ENCODE measurements at places on chromosomes 7 and 10.
A peak's percentile ranks its signal among the peaks of the same experiment; 100 is the strongest.

GRCh38 chr7:73606801-73607691 is 17.3 kb downstream of the MLXIPL start:
- DNase-seq = no peak

DNA sequence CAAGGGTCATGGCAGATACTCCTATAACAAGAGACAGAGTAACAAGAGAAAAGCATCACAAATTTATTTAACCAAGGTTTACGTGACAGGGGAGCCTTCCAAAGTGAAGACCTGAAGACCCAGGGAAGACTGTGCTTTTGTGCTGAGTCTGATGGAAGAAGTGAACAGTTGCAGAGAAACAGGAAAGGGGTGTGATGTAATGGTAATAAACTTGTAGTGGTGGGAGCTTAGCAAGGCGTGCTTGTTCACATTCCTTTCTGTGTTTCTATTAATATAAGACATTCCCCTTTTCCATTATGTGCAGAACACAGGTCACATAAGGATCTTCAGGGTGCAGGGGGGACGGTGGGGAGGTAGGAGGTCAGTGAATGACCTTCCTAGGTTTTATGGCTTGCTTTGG is 25.5 kb upstream of the C10orf67 start:
- DNase-seq = peak; percentile 45

- peak; percentile 95 for DNase-seq
Observed at GRCh38 chr10:74238031-74238431, 87.0 kb downstream of the ADK start.

DNA sequence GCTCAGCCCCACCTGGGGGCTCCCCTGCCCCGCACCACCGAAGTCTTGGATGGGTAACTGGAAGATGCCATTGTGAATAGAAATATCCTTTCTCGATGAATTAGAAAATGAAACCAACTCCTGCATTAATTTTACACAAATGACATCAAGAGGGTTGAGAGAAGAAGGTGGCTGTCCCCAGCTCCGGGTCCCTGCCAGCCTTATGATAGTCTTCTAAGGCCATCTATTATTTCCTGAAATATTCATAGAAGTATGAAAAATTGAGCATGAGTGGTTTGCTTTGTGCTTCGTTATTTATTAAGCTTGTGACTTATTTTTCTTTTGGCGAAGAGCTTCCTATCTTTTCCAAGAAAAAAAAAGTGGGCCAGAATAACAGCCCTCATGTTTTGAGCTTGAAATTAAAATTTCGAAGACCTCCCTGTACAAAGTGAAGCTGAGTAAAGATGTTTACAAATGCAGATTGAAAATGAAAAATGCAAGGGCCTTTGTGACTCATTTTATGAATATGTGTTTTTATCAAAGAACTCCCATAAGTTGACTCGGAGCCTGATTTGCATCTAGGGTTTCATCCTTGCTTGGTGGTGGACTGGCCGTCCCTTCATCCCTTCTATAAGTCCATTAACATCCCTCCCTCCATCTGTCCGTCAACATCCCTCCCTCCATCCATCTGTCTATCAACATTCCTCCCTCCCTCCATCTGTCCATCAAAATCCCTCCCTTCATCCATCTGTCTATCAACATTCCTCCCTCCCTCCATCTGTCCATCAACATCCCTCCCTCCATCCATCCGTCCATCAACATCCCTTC is 20.5 kb upstream of the CFAP46 start:
- DNase-seq = peak; percentile 64

DNA sequence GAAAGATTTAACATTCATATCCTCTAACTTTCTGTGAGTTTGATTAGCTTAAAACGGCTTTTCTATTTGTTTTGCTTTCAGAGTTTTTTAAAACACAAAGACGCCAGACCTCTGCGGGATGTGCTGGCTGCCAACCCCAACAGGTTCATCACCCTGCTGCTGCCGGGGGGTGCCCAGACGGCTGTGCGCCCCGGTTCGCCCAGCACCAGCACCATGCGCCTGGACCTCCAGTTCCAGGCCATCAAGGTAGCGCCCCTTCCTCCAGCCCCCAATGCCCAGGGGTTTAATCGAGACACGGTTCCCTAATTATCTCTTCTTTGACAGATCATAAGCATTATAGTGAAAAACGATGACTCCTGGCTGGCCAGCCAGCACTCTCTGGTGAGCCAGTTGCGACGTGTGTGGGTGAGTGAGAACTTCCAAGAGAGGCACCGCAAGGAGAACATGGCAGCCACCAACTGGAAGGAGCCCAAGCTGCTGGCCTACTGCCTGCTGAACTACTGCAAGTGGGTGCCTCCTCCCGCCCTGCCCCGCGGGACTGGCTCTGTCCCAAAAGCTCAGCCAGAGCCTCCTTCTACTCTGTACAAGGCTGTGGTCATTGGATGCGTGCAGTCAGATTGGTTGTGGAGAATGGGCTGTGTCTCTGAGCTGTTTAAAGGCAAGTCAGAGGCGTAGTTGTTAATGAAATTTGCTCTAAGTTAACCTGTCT is 71.2 kb downstream of the TRRAP start:
- DNase-seq = no peak

GRCh38 chr7:176381-176780 is 16.0 kb upstream of the FAM20C start:
- DNase-seq = no peak

DNA sequence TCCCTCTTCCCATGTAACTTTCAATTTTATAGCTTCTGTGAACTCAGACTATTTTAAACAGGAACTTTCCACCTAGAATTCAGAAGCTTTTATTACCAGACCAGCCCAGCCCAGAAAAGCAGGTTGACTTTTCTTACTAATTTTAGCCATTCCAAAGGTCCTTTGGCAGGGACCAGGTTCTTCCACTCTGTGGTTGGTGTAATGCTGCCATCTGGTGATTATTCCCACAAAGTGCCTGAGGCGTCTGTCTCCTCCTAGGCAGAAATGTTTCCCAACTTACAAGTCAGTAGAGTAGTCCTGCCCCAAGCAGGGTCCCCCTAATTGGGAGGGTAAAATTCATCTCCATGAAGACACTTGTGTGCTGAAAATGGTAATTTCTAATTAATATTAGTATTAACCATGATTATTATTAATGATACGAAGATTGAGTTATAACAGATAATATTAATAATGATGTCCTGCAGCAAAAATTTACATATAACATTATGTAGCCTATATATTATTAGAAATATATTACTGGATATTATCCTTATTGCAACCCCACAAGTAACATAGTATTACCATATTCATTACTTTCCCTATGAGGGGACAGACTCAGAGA is 53.0 kb upstream of the PPP1R17 start:
- peak; percentile 2 for DNase-seq

- no peak for DNase-seq
Observed at GRCh38 chr10:29057822-29058331, 231.0 kb upstream of the LYZL1 start.

DNA sequence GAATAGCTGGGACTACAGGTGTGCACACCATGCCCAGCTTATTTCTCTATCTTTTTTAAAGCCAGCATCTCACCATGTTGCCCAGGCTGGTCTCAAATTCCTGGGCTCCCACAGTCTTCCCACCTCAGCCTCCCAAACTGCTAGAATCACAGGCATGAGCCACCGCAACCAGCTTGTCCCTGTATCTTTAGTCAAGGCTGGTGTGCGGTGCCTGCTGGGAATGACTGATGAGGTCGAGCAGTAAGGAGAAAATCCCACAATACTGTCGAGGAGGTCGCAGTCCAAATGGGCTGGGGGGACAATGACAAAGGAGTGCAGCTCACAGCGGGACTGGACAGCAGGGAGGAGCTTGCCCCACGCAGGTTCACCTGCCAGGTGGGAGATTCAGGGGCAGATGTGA is 50.2 kb upstream of the CALN1 start:
- no peak for DNase-seq

- no peak for DNase-seq
Observed at GRCh38 chr10:67622511-67622910, 73.5 kb downstream of the CTNNA3 start.

GRCh38 chr7:50610521-50611277 is 45.5 kb upstream of the DDC start:
- peak; percentile 66 for DNase-seq

- DNase-seq = no peak
Observed at GRCh38 chr7:117262546-117262945, 60.3 kb downstream of the WNT2 start.

GRCh38 chr7:42742318-42742717 is 169.6 kb downstream of the C7orf25 start:
- no peak for DNase-seq

GRCh38 chr7:99146979-99147378 is 3.1 kb upstream of the SMURF1 start:
- DNase-seq = no peak

GRCh38 chr7:143027683-143028082 is 751 bp upstream of the OR9A2 start:
- DNase-seq = no peak

- DNase-seq = peak; percentile 66
Observed at GRCh38 chr7:24734306-24734705, 23.0 kb downstream of the GSDME start.

DNA sequence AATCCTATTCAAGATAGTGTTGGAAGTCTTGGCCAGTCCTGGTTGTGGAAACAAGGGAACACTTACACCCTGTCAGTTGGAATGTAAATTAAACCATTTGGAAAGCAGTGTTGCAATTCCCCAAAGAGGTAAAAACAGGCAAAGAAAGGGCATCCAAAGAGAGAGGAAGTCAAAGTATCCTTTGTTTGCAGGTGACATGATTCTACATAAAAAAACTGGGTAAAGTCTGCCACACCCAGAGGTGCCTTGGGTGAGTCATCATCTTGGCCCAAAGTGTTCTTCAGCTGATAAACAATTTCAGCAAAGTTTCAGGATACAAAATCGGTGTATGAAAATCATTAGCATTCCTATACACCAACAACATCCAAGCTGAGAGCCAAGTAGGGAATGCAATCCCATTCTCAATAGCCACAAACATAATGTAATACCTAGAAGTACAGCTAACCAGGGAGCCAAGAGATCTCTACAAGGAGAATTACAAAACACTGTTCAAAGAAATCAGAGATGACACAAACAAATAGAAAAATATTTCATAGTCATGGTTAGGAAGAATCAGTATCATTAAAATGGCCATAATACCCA is 278.7 kb downstream of the SDK1 start:
- no peak for DNase-seq

GRCh38 chr7:78770422-78771410 is 682.8 kb downstream of the MAGI2 start:
- DNase-seq = peak; percentile 8

DNA sequence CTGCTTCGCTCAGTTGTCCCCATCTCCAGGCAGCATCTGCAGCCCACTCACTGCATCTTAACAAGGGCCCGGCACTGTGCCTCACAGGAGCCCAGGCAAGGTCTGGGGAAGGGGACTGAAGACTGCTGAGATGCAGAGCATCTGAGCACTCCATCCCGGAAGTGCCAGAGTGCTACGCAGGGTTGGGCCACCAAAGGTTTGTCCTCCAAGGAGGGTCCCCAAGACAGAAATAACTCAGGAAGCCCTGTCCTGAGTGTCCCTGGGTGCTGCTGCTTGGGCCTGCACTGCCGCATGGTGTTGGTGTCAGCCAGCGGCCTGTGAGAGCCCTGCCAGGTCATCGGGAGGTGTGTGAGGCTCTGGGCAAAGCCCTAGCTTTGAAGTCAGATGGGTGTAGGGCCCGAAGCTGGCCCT is 288.2 kb upstream of the ZMIZ1 start:
- DNase-seq = no peak

DNA sequence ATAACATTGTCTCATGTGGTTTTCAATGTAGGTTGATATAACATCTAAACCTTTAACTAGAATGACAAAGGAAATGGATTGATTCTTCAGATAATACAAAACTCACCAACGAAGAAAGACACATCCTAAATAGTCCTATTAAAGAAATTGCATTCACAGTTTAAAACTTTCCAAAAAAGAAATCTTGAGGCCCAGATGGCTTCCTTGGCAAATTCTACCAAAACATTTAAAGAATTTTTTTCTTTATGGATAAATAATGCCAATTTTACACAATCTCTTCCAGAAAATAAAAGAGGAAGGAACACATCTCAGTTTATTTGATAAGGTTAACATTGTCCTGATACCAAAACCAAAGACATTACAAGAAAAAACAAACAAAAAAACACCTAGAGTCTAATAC is 349.5 kb downstream of the CALN1 start:
- DNase-seq = no peak

DNA sequence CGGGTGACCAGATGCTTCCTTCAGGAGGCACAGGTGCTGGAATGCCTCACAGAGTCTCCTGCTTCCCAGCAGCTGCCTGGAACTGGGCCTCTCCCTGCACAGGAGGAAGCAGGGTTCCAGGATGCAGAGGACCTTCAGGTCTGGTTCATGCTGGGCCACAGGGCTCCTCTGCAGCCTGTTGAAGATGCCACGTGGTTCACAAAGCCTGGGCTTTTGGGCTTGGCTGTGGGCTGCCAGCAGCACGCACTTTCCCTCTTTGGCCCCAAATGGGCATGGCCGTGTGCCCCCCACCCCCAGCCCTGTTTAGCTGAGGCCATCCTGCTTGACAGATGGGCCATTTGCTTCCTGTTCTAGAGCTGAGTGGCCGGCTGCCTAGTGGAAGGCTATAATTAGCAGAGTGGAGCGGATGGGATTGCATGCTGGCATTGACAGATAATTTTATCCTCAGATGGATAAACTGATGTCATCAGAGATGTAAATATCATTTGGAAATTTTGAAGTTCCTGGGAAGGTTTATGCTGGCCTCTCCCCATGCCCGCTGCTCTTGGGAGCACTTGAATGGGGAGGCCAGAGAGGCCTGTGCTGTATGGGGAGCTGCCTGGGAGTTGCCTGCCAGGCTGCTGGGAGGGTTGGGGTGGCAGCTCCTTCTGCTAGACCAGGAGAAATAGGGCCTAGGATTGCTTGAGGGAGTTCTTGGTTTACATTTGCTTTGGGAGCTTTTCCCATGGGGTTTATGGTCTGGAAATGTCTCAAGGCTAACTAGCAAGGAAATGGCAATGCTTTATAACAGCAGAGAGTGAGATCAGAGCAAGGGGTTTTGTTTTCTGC is 28.2 kb downstream of the TSPAN15 start:
- DNase-seq = no peak

- DNase-seq = no peak
Observed at GRCh38 chr10:28279878-28280277, 23.0 kb downstream of the MPP7 start.

DNA sequence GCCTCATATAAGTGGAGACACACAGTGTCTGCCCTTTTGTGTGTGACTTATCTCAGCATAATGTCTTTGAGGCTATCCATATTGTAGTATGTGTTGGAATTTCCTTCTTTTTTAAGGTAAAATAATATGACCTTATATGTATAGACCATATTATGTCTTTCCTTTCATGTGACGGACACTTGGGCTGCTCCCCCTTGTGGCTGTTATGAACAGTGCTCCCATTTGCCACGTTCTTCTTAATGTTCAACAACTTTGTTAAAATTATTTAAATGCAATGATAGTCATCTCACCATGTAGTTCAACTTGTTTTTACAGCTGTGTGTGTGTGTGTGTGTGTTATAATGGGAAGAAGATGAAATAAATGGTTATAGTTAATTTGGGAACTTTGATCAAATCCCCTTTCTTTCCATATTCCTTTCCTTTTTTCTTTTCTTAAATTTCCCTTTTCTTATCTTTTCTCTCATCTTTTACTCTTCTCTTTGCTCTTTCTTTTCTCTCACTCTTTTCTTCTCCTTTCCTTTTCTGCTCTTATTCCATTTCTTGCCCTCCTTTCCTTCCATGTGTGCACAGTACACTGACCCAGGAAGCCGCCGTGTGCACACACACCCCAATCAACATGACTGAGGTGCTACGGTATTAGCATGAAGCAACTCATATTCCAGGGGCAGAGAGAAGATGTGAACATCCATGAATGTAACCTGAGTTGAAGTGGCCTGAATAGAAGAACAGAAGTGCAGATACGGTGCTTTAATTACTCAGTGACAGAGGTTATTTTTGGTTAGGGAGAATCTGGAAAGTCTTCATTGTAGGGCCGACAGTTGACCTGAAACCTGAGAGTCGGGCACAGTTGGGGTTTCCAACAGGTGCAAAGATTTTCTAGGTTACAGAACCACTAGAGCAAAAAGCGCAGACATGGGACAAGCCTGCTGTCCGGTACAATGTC is 596.6 kb downstream of the SDK1 start:
- peak; percentile 50 for DNase-seq

Measured in amniotic epithelial cell (primary cell).